ENCODE measurements at places on chromosomes 13 and 19. TPM values are rescaled to one million over a fixed set of nuclear protein-coding genes. Genes with fewer than 3 reads are reported as not detected.

- no peak for DNase-seq
Observed at GRCh38 chr19:2619076-2619475, 83.4 kb downstream of the GNG7 start.

DNA sequence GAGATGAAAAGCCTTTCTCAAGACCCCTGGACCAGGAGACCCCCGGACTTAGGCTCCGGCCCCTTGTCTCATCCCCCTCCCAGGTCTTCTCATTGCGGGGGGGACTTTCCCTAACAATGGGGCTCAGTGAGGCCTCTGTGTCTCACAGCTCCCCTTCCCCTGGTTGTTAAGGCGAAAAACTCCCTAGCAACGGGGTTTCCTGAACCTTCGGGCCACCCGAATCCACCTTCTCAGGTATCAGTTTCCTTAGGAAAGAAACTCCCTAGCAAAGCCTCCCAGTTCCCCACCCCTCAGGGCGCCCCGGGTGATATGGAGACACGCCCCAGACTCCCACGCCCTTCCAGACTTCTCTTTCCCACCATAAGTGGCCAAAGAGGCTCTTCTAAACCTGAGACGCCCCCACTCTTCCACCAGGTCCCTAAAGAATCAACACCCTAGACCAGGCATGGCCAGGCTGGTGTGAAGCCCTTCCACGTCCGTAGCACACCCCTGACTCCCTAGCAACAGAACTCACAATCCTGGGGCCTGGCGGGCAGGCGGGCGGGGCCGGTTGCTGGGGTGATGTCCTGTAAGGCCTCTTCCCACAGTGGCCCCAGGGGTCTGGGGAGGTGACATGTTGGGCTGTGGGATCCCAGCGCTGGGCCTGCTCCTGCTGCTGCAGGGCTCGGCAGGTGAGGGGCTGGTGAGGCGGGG is at the start of gene TMEM190:
TMEM190 (plus strand) TSS at position 586 of the 693 bp plus-strand sequence; CDS start at position 614, 28 bp downstream.
- DNase-seq, result no peak

DNA sequence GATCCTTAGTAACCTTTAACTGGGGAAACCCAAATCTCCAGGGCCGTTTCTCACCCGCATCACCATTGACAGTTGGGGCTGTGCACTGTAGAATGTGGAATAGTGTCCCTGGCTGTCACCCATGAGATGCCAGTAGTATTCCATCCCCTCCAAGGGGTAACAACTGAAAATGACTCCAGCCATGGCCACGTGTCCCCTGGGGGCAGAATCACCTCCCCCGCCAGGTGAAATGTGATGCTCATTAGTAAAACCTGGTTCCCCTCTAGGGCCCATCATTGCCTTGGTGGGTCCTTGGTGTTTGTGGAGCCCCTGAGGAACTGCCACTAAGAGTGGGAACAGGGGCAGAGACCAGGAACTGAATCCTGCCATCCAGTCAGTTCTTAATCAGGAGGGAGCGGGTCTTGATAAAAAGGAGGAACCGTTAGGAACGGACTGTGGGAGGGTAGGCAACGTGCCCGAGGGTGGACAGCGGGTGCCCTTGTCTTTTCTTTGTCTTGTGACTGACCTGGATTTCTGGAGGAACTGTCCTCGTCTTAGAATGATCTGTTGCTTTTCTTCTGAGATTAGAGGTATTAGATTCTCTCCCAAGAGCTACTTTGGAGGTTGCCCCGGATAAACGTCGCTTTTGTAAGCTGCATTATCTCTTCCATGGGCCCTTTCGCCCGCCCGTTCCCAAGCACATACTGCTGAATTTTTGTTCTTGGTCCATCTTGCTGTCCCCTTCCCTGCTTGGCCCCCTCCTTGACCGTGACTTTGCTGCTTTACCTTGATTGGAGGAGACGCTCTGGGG is 3.5 kb downstream of the MYO9B start:
- no peak for DNase-seq

- no peak for DNase-seq
Observed at GRCh38 chr19:7427944-7428343, 60.9 kb downstream of the PEX11G start.

DNA sequence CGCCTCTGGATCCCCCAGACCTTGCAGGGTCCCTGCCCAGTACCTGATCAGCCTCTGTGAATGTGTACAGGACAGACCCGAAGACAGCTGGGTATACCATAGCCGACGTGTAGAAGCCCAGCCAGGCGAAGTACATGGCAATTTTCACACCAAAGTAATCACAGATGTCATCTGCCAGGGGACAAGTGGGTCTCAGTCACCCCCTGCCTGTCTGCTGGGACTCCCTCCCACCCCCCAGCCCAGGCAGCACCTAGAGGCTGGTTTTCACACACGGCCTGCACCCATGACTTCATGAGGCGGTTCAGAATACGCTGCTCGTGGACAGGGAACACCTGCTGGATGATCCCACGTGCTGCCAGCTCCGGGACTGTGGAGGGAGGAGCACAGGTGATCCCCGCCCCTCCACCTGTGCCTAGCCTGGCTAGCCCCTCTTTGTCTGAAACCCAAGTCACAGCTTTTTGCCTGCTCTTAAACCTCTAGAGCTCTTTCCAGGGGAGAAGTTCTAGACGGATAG is 3.6 kb downstream of the ANO8 start:
- no peak for DNase-seq

DNA sequence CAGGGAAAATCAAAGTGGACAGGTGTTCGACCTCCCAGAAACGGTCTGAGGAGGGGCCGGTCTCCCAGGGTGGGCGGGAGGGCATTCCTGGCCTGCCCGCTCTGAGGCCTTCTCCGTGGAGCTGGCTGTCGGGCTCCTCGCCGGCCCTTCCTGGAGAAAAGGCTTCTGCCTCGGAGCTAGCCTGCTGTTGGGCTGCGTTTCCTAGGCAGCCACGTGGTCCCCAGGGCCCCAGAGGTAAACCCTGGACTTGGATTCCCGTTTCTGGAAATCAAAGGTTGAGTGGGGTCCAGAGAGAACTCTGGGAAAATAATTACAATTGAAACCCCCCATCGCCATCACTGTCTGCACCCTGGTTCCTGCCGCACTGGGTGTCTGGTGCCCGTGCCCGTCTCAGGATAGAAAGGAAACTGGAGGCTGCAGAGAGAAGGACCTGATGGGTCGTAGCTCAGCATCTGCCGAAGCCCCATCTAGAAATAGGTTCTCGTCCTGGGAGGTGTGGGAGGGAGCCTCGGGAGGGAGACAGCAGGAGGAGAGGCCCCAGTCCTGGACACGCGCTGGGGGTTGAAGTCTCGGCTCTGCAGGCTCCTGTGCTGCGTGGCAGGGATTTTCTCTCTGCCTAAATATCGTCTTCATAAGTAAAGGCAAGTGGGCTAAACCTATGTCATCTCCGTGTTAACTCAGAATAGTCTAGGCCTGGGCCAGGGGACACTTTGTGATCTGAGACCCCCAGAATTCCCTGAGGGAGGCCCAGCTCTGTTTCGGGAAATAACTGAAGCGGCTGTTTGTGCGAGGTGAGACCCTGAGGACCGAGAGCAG is 7.7 kb upstream of the PROZ start:
- no peak for DNase-seq

DNA sequence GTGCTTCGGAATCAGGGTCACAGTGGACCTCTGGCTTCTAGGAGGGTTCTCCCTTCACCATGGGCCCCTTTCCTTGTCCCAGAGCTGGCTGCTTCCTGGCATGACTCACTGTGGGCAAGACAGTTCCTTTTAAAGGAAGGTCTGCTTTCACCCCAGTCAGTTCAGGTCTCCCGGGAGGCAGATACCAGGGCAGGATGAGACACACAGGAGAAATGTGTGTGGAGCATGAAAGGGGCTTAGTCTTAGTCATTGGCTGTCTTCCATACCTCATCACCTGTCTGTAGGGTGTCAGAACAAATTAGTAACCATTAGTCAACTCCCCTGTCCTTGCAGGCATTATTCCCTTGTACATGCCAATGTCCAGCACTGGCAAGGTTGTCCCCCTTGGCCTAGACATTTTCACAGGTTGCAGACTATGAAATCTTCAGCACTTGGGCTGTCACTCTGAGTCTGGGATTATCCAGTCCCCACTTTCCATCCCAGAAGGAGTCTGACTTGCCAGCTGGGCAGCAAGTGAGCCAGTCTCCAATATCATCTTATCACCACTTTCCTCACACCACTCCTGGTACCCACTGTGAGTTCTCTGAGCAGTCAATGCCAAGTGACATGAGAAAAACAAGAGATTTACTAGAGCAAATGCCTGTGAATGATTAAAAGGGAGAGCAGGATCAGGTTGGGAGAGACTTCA is 76.8 kb upstream of the MEDAG start:
- no peak for DNase-seq

KLK3 gene
- total RNA-seq, result not detected

All from lower lobe of right lung (tissue), 2 donors.